ENCODE measurements at places on chromosomes 16 and 17.

GRCh38 chr16:24668481-24669061 lies 60.9 kb upstream of the TNRC6A start:
- DNase-seq, result peak; percentile 75

GRCh38 chr17:8031950-8032349 lies 6.9 kb upstream of the ALOX15B start:
- no peak for DNase-seq

- DNase-seq, result no peak
Measured at GRCh38 chr16:14302399-14303181, 231.5 kb downstream of the MRTFB start.

DNA sequence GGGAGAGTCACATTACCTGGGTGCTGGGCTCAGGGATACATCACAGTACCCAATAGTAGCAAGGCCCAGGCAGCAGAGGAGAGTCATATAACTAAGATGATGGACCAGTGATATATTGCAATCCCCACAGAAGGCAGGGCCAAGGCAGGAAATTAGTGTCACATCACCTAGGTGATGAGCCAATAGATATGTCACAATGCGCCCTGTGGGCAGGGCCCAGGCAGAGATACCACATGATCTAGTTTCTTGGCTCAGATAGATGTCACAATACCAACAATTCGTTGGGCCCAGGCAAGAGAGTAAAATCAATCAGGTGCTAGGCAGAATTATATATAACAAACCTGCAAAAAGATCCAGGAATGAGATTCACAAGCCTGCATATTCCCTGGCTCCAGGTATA lies 2111.5 kb downstream of the TP53TG3F start:
- no peak for DNase-seq

- peak; percentile 92 for DNase-seq
Measured at GRCh38 chr17:44779211-44780025, 20.6 kb downstream of the ADAM11 start.

- no peak for DNase-seq
Measured at GRCh38 chr16:50718061-50718760, 23.7 kb upstream of the CYLD start.

DNA sequence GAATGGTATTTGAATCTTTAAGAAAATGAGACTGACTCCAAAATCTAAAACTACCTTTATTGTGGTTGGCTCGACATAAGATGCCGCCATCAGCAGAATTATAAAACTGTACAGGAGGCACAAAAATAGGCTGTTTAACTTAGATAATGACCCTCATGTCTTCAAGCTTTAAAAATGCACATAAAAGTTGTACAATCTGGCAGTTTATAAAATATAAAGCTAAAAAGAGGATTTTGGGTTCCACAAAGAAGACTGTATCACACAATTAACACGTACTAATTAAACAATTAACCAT lies 18.6 kb upstream of the ICAM2 start:
- DNase-seq, result no peak

- no peak for DNase-seq
Measured at GRCh38 chr17:70644096-70644495, 474.8 kb downstream of the KCNJ2 start.

- no peak for DNase-seq
Measured at GRCh38 chr17:13931111-13931526, 138.2 kb upstream of the COX10 start.

GRCh38 chr16:82181461-82182185 lies 11.6 kb upstream of the MPHOSPH6 start:
- no peak for DNase-seq

- no peak for DNase-seq
Measured at GRCh38 chr16:54049591-54050458, 236.8 kb downstream of the IRX3 start.

DNA sequence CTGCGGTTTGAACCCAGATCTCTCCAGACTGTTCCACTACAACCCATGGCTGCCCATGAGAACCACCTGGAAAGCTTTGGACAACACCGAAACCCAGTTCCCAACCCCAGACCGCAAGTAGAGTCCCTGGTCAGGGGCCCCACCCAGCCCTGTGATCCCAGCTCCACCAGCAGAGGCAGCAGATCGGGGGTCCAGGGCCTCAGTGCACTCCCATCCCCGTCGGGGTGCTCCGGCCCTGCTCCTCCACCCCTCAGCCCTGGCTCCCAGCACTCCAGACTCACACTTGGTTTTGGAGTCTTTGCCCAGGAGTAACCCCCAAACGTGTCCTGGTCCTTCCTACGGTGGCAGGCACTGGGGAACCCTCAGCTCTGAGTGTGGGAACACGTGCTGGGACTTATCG lies 20.7 kb upstream of the OSGIN1 start:
- no peak for DNase-seq

GRCh38 chr17:37816950-37817349 lies 72.1 kb upstream of the HNF1B start:
- DNase-seq, result no peak

GRCh38 chr17:61635913-61636432 lies 45.0 kb upstream of the NACA2 start:
- DNase-seq, result peak; percentile 56

- DNase-seq, result no peak
Measured at GRCh38 chr16:56874800-56875199, 9.8 kb downstream of the SLC12A3 start.

DNA sequence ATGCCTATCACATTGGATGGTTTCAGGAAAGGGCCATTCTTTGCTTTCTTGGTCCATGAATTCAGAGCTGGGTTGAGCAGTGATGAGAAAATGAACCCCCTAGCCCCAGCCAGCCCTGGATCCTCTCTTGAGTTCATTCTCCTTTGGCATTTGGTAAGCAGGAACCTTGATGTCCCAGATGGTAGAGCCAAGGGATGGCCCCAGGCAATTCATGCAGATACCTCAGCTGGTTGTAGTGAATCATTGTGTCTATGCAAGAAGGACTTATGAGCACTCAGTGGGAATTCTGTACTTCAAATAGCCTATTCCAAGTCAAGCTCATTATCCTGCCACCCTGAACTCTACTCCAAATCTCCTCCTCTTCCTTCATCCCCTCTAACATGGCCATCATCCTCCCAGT lies 412.7 kb downstream of the UTP18 start:
- DNase-seq, result no peak

GRCh38 chr16:21274172-21274726 lies 3.8 kb downstream of the CRYM start:
- no peak for DNase-seq

DNA sequence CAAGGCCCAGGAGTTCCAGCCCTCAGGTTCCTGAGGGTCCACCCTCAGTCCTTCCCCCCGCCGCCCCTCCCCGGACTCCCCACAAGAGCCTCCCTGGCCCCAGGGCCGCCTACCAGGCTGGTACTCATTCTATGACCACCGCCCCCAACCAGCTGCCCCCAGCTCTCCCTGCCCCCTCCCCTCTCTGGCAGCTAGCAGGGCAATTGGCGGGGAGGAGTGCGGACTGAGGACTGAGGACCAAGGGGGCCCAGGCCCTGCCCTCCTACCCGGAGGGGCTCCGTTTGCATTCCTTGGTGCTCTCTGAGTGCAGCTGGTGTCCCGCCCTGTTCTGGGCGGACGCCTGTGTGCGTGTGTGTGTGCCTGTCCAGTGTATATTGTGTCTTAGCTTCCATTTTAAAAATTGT lies 19.1 kb downstream of the UNC13D start:
- no peak for DNase-seq

DNA sequence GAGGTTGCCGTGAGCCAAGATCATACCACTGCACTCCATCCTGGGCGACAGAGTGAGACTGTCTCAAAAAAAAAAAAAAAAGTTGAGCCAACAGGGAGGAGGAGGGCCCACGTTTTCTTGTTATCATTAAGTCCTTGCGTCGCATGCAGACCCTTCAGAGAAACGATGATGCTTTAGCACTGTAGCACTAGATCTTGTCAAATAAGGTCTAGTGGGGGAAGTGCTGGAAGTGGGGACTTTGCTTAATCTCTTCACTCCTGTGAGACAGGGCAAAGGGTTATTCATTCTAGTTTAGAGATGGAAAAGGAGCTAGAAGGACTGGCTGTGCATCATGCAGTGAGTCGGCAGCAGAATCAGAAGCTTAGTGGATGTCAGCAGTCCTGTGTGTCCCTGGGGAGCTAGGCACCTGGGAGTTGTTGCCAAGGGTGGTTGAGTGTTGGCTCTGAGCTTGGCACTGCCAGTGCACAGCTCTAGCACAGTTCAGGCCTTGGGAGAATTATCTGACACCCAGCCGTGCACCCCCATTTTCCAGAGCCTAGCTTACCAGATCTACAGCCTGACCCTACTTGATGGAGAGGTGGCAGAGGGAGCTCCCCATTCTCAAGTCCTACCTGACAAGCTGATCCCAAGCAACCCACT lies 33.4 kb upstream of the TBX2 start:
- DNase-seq, result no peak

- no peak for DNase-seq
Measured at GRCh38 chr17:44087319-44087718, 16.8 kb downstream of the G6PC3 start.

- no peak for DNase-seq
Measured at GRCh38 chr17:77935121-77935571, 23.4 kb upstream of the TNRC6C start.

DNA sequence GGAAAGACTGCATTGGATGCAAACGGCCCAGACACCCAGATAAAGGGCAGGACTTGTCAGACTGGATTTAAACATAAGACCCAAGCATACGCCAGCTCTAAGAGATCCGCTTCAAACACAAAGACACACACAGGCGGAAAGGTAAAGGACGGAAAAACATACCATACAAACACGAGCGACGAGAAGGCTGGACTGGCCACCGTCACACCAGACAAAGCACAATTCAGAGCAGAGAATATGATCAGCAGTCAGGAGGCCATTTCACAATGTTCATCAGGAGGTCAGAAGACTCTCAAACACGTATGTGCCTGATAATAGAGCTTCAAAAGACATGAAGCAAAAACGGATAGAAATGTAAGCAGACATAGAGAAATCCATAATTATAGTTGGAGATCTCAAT lies 84.9 kb upstream of the GNG13 start:
- no peak for DNase-seq

DNA sequence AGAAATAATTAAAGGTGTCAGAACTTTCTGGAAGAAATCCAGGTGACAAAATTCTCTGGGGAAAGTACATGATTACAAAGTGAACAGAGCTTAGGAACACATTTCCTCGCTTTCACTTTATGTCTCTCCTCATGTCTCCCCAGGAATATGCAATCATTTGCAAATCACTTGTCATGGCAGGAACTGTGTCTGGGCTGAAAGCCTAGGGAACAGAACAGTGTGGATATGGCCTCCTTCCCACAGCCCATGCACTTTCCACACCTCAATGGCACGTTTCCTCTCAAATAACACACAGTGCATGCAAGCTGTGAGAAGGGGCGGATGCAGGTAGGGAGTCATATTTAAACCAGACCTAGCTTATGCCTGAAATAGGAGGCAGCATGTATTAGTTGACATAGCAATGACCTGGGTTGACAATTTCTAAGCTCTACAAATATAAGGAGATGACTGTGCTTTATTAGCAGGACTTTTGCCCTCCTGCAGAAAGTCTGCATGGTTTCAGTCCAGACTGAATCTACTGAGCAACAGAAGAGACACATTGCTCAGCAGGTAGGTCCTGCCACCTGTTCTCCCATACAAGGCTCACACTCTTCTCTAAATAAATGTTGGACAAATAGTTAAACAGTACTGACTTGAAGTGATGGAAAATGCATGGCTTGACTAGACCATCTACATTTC lies 236.0 kb upstream of the ELAC2 start:
- DNase-seq, result no peak

DNA sequence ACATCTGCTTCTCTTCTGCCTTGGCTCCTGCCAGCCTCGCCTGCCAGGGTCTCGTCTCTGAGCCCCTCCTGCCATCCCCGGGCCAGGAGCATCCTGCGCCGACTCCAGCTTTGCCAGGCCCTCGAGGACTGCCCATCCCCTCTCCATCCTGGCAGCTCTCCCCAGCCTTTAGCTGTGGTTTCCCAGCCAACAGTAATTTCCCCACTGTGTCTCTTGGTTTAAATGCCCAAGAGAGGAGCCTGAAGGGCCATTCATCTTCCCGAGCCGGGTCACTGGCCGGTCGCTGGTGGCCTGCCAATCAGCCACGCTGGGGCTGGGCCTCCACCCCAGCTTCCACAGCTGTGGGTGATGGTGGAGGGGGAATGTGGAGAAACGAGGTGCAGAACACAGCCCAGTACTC lies 47.8 kb downstream of the MRC2 start:
- no peak for DNase-seq

- no peak for DNase-seq
Measured at GRCh38 chr17:48139944-48140343, 32.4 kb downstream of the SNX11 start.

DNA sequence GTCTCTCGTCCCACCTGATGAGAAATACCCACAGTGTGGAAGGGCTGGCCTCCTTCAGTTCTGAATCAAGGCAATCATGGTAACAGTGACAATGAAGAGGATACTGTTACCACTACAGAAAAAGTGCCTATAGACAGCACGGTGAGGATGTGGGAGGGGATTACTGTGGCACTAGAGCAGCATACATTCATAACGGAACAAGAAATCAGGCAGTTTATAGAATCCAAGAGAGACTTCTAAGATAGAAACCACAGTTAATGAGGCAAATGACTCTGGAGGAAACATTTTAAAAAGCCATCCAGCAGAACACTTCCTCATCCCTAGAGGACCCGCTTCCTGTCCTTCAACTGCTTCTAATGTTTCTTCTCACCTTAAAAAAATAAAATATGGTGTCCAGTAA lies 2.7 kb downstream of the RUSF1 start:
- no peak for DNase-seq

DNA sequence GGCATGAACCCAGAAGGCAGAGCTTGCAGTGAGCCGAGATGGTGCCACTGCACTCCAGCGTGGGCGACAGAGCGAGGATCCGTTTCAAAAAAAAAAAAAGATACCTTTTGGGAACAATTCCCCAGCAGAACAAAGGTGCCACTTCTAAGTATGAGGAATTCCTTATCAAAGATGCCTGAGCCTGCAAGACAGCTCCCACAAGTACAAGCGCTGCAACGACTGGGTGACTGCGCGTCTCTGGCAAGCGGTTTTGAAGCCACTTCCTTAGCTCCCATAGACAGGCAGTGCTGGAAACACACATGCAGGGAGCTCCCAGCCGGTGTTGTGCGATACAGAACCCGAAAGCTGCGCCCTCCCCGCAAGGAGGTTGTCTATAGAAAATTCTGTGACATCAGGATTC lies 60.5 kb downstream of the ADCY9 start:
- DNase-seq, result no peak

DNA sequence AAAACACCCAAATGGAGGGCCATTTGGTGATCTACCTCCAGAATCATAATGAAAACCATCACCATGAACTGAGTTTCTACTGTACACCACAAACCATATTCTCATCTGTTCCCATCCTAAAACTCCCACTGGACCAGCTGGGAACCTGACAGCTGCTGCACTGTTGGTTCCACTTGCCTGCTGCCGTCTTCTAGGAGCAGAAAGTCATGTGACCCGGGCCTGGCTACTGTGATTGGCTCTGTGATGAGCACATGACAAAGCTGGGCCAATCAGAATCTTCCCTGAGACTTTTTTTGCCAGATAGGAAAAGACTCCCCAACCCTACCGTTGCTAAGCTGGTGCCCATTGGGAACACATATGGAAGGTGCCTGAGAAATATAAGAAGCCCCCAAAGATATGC lies 264.2 kb downstream of the MRTFB start:
- DNase-seq, result no peak

GRCh38 chr17:67376737-67377487 lies at the start of gene PITPNC1:
Gene PITPNC1 (plus strand): TSS chr17:67377281.
- DNase-seq, result peak; percentile 92
